ENCODE measurements at places on chromosomes 6 and 20.

GRCh38 chr6:113564371-113565171 is 292.6 kb upstream of the MARCKS start:
- peak; percentile 83 for DNase-seq

- DNase-seq: peak; percentile 28
These were observed 54.7 kb downstream of the NDUFAF5 start for GRCh38 chr20:13839421-13840092.

- no peak for DNase-seq
These were observed 104.4 kb downstream of the RALGAPA2 start for GRCh38 chr20:20608041-20608440.

DNA sequence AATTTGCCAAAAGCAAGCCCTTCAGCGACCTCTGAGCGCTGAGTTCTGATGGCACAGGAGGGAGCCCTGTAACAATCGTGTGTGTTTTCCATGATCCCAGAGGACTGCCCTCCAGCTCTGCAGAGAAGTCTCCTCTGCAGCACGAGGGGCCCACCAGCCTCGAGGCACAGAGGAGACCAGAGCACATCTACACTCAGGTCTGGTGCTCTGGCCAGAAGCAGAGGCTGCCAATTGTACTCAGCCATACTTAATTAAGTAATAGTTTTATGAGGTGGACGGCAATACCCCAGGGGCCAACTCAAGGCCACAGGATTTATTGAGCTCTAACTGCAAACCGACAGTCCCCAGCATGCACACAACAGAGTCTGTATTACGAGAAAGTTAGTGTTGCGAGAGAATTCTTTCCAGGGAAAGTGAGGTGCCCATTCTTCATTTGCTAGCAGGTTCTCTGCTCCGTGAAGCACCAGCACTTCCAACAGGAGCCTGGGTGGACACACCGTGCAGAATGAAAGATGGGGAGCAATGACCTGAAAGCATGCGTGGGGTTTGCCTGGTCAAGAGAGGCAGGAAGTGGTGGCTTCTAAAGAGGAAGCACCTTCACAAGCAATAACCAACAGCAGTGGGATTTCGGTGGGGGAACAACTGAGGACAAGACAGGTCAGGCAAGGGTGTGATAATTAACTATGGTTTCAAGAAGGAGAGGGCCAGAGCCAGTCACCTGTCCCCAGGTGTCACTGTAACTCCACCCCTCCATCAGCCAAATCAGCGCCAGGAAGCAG is 92.8 kb upstream of the FOXC1 start:
- DNase-seq: no peak

DNA sequence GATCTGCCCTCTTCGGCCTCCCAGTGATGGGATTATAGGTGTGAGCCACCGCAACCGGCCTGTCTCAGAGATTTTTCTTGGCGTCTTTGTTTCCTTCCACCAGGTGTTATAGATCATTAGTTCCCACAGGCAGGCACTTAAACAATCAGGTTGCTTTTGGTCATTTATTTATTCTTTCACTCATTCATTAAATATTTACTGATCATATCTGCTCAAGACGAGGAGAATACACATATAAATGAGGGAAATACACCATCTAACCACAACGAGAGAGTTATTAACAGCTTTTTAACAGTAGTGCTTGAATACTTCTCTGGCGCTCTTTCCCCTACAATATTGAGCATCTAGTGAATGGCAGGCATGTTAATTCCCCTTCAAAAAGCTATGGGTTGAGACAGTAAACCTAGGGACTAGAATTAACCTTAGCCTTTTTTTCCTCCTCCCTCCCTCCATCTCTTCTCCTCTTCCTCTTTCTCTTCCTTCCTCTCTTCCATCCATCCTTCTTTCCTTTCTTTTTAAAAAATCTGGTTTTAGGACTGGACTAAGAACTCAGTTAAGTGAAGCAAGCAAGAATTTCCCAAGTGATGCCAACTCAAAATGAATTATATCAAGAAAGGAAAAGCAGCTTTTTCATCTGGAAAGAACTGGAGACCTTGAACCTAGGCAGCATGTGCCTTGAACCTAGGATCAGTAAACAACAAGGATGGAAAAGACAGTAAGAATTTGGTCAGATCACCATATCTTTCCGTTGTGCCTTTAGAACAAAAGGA is 41.1 kb upstream of the RFPL4B start:
- no peak for DNase-seq

DNA sequence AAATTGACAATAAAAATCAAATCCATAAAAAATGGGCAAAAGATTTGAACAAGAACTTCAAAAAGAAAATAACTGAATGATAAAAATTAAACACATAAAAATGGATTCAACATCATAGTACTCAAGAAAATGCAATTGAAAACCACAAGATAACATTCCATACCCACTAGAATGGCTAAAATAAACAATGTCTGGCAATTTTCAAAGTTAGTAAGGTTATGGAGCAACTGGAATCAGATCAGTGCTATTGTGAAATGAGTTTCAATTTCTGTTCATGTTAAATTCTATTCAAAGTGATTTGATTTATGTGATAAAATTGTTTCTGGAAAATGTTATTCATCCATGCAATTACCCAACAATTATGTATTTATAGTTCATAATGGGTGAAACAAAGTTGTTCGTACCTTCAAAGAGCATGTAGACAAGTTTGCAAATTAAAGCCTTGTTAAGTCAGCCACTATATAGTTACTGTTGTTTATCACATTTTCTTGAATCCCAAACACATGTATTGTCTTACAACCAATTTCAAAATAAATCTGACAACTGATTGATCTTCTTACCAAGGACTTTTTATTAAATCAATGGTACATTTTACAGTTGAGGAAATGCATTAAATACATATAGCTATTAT is 151.5 kb upstream of the CENPW start:
- peak; percentile 28 for DNase-seq

DNA sequence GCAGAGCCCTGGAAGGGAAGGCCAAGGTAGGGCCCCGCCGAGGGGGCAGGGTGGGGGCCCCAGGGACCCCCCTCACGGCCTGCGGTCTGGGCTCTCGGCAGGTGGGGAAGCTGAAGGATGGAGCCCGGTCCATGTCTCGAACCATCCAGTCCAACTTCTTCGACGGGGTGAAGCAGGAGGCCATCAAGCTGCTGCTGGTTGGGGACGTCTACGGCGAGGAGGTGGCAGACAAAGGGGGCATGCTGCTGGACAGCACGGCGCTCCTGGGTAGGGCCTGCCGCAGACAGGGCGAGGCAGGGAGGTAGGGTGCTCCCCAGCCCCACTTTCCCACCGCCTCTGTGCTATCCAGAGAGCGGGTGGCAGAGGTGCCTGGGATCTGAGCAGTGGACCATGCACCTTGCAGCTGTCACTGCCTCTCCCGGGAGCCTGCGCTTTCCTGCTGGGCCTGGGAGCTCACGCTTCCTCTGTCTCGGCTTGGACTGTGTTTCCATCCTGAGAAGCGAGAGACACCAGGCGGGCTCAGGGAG is 83.1 kb downstream of the SYNJ2 start:
- DNase-seq: no peak

GRCh38 chr6:149043476-149044130 is 273.9 kb upstream of the TAB2 start:
- DNase-seq: no peak

DNA sequence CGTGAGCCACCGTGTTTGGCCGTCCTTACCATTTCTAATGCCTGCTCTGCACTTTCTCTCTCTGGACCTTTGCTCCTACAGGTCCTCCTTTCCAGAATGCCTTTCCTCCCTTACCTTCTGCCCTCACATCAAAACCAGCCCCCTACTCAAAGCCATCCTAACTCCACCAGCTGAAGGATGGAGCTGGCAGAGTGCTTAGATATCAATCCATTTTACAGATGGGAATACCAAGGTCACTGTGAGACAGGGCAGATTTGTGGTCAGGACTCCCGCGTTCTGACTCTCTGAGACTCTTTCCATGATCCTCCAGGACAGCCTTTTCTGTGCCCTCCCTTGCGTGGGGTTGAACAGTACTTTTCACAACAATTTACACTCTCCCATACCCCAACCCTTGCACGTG is 41.7 kb upstream of the SCRT2 start:
- no peak for DNase-seq

- no peak for DNase-seq
These were observed 104.1 kb upstream of the AKIRIN2 start for GRCh38 chr6:87806099-87806498.

Measured in AG09319 (cell line).